Activated naive CD4-positive, alpha-beta T cell treated with anti-CD3 and anti-CD28 coated beads for 36 hours (primary cell): ENCODE measurements at places on chromosomes 13 and 19.

DNA sequence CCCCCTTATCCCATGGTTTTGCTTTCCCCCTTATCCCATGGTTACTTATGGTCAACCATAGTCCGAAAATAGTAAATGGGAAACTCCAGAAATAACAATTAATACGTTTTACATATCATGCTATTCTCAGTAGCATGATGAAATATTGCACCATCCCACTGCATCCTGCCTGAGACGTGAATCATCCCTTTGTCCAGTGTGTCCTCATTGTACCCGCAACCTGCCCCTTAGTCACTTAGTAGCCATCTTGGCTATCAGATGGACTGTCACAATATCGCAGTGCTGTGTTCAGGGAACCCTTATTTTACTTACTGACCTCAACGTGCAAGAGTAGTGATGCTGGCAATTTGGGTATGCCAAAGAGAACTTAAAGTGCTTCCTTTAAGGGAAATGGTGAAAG, 10.5 kb upstream of the NBEA start:
- H3K27ac ChIP-seq = no peak overlapping the region
- H3K36me3 ChIP-seq = no peaks in the 10 kb centered on the region
- H3K4me1 ChIP-seq = no peaks in the 10 kb centered on the region
- H3K27me3 ChIP-seq = peaks cover 24% of the 10 kb centered on the region
- no peak overlapping the region for H3K4me3 ChIP-seq
- DNase-seq = no peak

- DNase-seq = no peak
- H3K4me1 ChIP-seq = peaks cover 35% of the 10 kb centered on the region
- no peak overlapping the region for H3K4me3 ChIP-seq
- no peaks in the 10 kb centered on the region for H3K36me3 ChIP-seq
Observed at GRCh38 chr19:11383706-11384048, 437 bp downstream of the EPOR start.

DNA sequence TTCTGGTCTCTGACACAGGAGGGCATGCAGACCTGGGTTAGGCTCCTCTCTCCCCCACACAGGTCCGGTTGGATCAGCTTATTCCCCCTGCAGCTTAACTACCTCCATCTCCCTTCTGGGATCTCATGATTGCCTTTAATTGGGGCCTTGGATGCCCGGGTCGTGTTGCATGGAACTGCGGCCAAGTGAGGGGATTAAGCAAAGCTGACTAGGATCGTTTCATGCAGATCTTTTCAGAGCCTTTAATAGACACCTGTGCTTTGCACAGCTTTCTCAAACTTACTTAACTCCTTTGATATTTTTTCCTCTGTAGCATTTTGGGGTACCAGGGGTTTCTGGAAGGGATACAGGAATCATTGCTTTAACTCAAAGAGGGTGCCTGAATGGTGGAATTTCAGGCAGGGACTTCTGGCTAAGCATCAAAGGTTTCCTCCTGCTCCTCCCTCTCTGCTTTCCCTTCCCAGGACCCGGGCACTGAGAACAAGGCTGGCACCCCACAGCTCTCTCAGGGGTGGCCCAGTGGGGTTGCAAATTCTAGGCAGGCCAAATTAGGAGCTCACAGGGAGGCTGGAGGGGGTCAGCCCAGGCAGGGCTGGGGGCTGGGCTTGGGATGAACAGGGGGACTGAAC, 477 bp downstream of the NFILZ start:
- H3K27me3 ChIP-seq = no peaks in the 10 kb centered on the region
- DNase-seq = no peak
- H3K4me3 ChIP-seq = no peak overlapping the region

- no peak overlapping the region for H3K4me3 ChIP-seq
- H3K27me3 ChIP-seq = peaks cover 3% of the 10 kb centered on the region
- no peaks in the 10 kb centered on the region for H3K4me1 ChIP-seq
- H3K27ac ChIP-seq = no peak overlapping the region
- no peaks in the 10 kb centered on the region for H3K36me3 ChIP-seq
- DNase-seq = no peak
Observed at GRCh38 chr13:113119166-113119821, 3.3 kb upstream of the F10 start.

DNA sequence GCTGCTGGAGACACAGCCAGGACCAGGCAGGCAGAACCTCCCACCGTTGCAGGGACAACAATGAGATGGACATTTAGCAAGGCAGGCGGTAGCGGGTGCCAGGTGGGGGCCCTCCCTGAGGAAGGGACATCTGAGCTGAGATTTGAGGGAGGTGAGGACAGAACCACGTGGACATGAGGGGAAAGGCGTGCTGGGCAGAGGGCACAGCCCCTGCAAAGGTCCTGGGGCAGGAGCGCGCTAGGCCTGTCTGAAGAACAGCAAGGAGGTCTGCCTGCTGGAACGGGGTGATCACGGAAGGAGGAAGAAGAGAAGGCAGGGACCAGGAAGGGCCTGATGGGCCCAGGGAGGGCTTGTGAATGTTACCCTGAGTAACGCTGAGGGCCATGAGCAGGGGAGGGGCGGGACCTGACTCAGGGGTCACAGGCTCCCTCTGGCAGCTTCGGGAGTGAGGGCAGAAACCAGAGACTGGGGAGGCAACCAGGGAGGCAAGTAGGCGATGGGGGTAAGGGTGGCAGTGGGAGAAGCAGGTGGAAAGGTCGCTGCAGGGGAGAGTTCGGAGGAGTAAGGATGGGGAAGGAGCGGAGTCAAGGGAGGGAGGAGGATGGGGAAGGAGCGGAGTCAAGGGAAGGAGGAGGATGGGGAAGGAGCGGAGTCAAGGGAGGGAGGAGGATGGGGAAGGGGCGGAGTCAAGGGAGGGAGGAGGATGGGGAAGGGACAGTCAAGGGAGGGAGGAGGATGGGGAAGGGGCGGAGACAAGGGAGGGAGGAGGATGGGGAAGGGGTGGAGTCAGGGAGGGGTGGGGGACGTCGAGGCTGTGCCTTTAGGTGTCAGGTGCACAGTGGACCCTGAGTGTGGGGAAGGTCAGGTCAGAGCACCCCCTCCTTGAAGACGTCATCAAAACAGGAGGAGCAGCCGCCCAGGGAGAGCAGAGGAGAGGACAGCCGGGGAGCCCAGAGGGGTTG, 15.7 kb upstream of the B3GNT3 start:
- no peak overlapping the region for H3K27ac ChIP-seq
- H3K4me3 ChIP-seq = no peak overlapping the region
- DNase-seq = no peak
- no peaks in the 10 kb centered on the region for H3K27me3 ChIP-seq
- H3K4me1 ChIP-seq = peaks cover 16% of the 10 kb centered on the region

- H3K36me3 ChIP-seq = peaks cover 1% of the 10 kb centered on the region
- no peaks in the 10 kb centered on the region for H3K27me3 ChIP-seq
- no peak overlapping the region for H3K27ac ChIP-seq
- no peak for DNase-seq
- peaks cover 6% of the 10 kb centered on the region for H3K4me1 ChIP-seq
- no peak overlapping the region for H3K4me3 ChIP-seq
Observed at GRCh38 chr19:4502282-4503131, 15.8 kb downstream of the PLIN4 start.
